Myocyte (in vitro differentiated cells): ENCODE measurements at places on chromosomes 16 and 17.

GRCh38 chr16:1078579-1079021 lies 6.1 kb downstream of the SSTR5 start:
- DNase-seq, result peak; percentile 91

DNA sequence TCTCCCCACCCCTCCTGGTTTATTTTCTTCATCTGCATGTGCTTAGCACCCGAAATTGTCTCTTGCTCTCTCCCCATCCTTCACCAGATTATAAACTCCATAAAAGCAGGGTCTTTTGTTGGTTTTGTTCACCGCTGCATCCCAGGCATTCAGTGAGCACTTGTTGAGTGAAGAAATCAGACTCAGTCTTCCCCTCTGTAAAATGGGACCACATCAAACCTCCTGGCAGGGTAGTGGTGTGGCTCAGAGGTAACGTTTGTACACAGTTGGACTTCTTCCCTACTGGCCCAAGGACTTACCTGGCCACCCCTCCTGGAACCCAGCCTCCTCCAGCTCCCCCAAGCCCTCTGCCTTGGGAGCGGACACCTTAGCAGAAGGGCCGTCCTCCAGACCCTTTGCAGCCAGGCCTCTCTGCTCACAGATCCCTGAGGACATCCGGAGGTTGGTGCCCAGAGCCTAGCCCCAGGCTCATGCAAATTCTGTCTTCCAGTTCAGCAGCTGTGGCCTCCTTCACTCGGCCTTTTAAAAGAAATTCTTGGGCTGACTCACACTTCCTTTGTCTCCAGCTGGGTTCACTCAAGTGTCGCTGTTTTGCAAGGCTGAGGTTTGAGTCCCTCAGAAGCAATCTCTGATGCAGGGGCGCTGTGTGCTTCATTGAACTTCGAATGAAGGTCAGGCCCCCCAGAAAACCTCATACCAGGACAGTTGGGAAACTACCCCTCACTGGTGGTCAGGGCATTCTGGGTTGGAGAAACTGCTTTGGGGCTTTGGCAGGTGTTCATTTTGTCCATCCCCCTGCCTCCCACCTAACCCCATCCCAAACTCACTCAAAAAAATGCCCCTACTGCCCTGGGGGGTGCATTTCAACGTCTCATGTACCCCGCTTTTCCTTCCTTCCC lies 16.8 kb upstream of the RMI2 start:
- peak; percentile 89 for DNase-seq

GRCh38 chr16:72840631-72841381 lies 207.1 kb downstream of the ZFHX3 start:
- peak; percentile 58 for DNase-seq

DNA sequence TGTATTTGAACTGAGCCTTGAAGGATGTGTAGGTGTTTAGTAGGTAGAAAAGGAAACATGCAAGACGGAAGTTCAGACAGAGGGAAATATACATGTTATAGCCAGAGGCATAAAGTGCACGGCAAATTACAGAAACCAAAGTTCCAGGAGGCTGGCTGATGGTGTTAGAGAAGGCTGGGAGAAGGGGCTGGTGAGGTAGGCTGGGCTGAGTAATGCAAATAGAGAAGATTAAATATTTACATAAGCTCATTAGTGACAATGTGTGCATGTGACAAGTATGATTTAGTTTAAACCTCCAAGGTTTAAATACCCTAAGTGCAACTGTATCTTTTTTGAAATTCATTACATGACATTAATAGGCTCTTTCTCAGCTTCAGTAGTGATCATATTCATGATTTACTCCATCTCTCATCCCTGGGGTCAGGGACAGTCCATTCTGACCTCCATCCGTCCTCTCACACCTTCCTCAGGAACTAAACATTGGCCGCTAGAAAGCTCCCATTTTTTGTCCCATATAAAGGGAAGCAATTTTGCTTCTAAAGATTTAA lies 399.8 kb upstream of the SALL1 start:
- DNase-seq, result no peak

DNA sequence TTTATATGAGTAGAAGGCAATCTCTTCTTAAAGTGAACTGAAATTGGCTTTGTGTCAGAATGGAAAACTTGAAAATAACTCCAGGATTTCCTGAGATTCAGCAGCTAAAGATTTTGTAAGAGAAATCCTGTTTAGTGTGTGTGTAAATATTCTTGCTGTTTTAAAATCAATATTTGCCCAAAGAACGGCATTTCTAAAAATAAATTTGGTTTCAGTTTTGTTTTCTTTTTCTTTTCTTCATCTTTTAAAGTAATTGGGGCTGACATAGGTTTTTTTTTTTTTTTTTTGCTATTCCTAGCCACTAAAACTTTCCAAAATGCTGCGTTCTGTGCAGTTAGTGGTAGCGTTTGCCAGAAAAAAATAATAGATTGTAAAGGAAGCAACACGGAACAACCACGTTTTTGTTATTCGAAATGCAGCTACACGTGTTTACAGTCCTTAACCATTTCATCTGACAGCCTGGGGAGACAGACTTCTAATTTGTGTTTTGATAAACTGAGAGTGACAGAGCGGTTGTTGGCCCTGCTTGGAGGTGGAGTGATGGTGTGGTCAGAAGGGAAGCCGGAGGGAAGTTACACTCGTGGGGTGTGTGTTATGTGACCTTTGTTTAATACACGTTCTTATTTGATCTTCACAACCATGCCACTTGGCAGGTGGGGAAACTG lies 21.6 kb upstream of the SMPD3 start:
- DNase-seq, result no peak

GRCh38 chr17:36204724-36205500 lies 6.0 kb upstream of the CCL4L2 start:
- DNase-seq, result no peak

DNA sequence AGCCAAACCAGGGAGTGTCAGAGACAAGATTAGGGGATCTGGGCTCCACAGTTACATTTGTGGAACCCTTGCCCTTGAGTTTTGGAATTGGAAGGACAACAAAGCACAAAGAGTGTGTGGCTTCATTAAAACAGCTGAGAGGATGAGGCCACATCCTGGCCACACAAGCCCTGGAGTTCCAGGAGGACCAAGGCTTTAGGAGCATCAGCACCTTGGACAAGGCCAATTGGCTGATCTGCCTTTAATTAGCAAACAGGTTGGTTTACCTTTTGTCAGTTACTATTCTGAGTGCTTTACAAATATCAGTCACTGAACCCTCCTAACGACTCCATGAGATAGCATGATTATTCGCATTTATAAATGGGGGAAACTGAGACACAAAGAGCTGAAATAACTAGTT lies 54.7 kb downstream of the SLC6A2 start:
- DNase-seq, result peak; percentile 15

DNA sequence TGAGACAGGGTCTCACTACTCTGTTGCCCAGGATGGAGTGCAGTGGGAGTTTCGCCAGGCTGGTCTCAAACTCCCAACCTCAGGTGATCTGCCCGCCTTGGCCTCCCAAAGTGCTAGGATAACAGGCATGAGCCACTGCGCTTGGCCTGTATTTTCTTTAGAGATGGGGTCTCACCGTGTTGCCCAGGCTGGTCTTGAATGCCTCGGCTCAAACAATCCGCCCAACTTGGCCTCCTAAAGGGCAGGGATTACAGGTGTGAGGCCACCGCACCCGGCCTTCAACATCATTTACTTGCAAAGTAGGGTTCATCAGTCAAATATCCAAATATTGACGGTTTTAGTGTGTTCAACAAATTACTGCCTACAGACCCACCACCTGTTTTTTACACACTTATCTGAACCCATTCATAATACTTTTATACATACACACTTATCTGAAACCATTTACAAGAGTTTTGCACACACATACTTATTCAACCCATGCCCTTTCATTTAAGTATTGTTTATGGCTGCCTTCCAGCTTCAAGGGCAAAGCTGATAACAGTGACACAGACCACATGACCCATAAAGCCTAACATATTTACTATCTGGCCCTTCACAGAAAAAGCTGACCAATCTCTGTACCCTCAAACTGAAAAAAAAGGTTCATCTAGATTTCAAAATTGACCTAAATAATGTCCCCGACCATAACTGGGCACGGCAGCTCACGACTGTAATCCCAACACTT lies 11.9 kb downstream of the TMEM170A start:
- no peak for DNase-seq

- DNase-seq, result peak; percentile 62
These were observed 3.6 kb downstream of the PNMT start for GRCh38 chr17:39671651-39672521.

DNA sequence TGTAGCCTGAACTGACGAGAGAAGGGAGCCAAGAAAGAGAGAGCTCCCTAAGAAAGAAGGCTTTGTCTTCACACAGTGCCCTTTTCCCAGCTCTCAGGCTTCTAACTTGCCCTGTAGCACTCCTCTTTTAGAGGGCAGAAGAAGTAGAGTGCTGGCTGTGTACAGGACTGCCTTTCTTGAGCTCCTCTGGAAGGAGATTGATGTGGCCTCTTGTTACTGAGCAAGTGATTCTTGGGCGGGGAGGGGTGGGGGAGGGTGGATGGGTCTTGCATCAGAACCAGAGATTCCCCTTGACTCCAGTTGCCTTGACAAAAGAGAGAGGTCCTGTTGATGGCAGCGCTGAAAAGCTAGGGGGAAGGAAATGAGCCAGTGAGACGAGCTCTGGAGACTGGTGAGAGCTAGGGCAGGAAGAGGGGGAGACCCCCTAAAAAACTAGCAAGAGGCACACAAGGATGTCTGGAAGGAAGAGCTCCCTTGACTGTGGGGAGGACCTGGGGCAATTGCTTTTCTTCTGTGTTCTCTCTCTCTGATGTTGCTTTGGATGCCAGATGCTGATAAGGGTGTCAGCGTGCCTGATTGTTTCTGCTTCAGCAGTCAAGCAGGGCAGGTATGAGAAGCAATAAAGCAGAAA lies 18.4 kb downstream of the GPR179 start:
- no peak for DNase-seq

- no peak for DNase-seq
These were observed 152.4 kb downstream of the ZNF423 start for GRCh38 chr16:49703483-49703882.

GRCh38 chr17:48240562-48241130 lies 133.1 kb downstream of the SNX11 start:
- peak; percentile 21 for DNase-seq

- no peak for DNase-seq
These were observed 17.2 kb downstream of the CASKIN2 start for GRCh38 chr17:75498039-75498725.

DNA sequence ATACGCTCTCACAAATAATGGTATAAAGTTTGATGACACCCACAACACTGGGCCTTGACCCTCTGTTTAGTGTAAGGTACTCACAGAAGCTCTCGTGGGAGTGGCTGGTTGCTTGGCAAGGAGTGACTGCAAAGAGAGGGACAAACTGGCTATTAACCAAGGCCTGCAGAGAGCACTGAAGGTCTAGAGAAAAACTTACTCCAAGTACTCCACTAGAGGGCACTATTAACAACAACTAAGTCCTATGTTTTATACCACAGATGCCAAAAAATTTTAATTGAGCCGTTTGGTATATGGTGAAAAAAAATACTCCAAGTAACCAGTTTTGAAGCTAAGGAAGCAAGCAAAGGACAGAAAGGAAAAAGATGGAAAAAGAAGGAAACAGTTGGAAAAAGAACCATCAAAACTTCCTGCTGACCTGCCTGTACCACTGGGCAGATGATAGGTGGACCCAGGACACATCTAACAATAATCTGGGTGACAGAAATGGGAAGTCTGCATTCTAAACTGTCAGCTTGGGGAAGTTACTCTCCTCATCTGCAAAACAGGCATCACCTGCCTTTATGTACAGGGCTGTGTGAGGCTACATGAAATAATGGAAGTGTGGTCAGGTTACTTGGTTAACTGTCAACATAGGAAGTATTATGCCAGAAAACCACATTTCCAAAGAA lies 23.2 kb downstream of the DYNC1LI2 start:
- DNase-seq, result peak; percentile 67

GRCh38 chr17:45759761-45760160 lies 24.4 kb upstream of the CRHR1 start:
- DNase-seq, result no peak

- peak; percentile 65 for DNase-seq
These were observed 55.4 kb downstream of the CFDP1 start for GRCh38 chr16:75377729-75378386.

- DNase-seq, result no peak
These were observed 676 bp downstream of the EME1 start for GRCh38 chr17:50373705-50374104.

- DNase-seq, result no peak
These were observed 21.1 kb downstream of the SLFN11 start for GRCh38 chr17:35352284-35352683.

- DNase-seq, result no peak
These were observed 13.9 kb downstream of the DNAAF1 start for GRCh38 chr16:84159007-84159406.

GRCh38 chr16:63652091-63652490 lies 1469.8 kb downstream of the CDH11 start:
- no peak for DNase-seq

- no peak for DNase-seq
These were observed 26.1 kb downstream of the ZFPM1 start for GRCh38 chr16:88478889-88479792.

DNA sequence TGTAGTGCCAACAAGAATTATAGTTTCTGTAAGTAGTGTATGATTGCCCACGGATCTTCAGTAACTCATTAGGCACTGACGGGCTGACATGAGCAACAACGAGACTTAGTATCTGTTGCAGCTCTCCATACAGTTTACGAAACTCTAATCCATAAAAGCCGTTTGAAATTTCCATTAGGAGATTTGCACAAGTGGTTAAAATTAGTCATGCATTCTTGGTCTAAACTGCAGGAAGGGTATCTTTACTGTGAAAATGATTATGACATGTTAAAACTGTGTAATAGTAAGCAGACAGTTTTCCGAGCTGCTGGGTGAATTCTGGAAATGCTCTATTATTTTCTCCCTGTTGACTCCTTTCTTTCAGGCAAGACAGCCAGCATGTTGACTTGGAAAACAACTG lies 605.0 kb downstream of the WWOX start:
- no peak for DNase-seq

DNA sequence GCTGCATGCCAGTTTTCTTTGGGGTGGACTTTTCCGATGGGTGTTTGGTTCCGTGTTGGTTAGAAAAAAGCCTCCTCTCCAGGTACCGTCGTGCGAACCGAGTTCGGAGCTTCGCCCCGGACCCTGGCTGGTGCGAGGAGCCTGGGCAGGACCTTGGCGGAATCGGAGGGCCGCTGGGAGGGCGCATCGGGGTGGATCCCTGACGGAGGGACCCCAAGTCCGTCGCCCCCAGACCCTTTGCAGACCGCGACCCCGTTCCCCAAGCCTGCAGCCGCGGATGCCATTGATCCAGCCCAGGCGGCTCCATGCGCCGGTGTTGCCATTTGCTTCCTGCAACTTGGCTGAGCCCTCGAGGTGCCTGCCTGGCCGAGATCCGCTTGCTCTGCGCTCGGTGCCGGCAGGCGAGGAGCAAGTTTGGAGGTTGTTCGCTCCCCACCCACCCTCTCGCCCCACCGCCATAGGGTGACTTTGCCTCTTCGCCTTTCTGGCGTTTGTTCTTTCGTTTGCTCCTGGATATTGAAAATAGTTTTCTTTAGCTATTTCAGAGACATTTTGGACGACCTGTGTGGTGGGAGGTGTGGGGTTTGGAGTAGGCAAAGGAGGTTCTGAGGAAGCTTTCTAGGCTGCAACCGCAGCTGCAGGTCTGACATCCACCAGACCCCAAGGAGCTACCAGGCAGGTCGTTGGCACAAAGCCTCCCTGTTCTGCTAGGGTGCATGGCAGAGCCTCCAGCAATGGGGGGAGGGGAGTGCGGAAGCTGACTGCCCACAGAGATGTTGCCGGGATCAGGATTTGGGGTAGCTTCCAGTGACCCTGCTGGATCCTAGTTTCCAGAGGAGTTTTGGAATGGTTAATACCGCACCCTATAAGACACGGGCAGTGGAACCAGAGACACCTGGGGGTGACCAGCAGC lies 58.2 kb downstream of the RAP1GAP2 start:
- DNase-seq, result no peak
